ENCODE measurements at places on chromosomes 7 and 10.

GRCh38 chr7:33973231-33974015, 68.1 kb downstream of the BMPER start:
- DNase-seq: no peak

- DNase-seq: no peak
Measured at GRCh38 chr7:46288010-46288409, 366.9 kb upstream of the IGFBP3 start.

DNA sequence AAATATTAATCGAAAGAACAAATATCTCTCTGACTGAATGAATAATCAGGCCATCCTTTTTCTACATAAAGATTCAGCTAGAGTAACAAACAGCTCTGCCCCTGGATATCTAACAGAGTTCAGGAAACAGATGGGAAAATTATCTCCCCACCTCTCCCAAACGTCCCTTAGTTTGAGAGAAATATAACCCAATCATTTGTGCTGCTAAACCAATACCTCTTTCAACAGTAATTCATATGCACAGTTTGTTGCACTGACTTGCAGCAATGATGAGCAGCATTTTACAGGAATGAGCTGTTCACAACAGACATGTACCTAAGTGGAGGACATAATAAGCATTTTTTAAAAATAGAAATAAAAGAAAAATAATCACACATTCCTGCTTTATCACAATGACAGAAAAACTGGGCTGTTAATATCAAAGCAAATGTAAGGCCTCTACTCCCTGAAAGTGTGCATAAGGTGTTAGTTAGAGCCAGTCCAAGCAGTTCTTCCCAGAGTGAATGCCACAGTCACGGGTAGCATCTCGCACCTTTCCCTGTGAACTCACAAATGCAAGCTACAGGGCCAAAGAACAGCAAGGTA, 2.3 kb downstream of the CREB3L2 start:
- no peak for DNase-seq

GRCh38 chr10:70404036-70404786, at the start of gene EIF4EBP2:
EIF4EBP2 (plus strand) TSS chr10:70404145; CDS start chr10:70404402, 257 bp downstream.
- peak; percentile 56 for DNase-seq

- no peak for DNase-seq
Measured at GRCh38 chr10:49053053-49053997, 62.0 kb downstream of the VSTM4 start.

DNA sequence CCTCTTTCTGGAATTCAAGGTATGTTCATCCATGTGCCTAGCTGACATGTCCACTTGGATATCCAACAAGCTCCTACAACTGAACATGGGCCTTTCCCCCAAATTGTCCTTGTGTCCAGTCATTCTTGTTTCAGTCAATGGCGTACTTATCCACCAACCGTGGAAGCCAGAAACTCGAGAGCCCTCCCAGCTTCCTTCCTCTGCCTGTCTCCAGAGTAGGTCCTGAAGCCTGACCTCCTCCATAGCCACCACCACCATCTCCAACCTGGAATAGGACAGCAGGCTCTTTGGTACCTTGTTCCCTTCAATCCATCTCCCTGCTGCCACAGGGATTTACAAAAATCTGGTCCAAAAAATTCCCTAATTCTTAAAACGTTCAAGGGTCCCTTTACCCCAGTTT, 305.1 kb downstream of the RPS24 start:
- DNase-seq: no peak

DNA sequence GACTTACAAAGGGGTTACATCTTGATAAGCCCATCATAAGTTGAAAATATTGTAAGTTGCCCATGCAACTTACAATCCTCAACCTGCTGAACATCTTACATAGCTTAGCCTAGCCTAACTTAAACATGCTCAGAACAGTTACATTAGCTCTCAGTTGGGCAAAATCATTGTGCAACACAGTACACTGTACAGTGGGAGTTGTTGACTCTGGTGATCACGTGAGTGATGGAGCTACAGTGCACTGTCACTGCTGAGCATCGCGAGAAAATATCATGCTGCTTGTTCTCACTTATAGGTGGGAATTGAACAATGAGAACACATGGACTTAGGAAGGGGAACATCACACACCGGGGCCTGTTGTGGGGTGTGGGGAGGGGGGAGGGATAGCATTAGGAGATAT, 214.9 kb upstream of the ZMIZ1 start:
- no peak for DNase-seq

Measured in cortex of kidney (tissue), 1 donor.